ENCODE measurements at places on chromosomes 11 and 22.

DNA sequence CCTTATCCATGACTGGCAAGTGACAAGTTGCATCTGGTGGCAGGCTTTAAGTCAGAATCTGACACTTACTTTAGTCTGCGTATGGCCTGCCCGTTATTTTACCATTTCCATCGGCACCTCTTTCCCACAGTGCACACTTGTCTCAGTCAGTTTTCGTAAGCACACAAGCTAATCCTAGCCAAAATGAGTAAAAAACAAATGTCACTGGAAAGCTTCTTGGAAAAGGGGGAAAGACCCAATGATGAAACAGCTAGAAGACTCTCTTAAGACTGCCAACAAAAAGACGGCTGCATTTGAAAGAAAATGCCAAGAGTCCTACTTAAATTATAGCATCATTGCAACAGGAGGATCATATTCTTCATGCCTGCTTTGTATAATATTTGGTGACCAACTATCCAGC is 457.9 kb upstream of the ISX start:
- DNase-seq: no peak

DNA sequence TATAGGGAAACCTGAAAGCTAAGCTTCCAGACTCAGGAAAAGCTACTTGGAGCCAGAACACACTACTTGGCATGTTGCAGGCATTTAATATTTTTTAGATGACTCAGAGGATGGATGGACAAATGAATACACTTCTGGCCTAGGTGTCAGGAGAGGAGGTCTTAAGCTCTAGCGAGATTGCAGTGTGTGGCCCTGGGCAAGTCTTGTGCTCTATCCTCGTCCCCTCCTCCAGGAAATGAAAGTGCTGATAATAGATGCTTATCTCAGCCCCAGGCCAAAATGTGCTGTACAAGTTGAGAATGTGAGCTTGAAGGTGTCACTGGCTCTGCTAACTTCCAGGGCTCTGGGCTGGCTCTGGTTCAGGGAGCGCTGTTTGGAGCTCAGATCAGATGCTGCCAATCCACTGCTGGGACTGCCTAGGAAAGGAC is 136.3 kb downstream of the PKNOX2 start:
- DNase-seq: no peak

DNA sequence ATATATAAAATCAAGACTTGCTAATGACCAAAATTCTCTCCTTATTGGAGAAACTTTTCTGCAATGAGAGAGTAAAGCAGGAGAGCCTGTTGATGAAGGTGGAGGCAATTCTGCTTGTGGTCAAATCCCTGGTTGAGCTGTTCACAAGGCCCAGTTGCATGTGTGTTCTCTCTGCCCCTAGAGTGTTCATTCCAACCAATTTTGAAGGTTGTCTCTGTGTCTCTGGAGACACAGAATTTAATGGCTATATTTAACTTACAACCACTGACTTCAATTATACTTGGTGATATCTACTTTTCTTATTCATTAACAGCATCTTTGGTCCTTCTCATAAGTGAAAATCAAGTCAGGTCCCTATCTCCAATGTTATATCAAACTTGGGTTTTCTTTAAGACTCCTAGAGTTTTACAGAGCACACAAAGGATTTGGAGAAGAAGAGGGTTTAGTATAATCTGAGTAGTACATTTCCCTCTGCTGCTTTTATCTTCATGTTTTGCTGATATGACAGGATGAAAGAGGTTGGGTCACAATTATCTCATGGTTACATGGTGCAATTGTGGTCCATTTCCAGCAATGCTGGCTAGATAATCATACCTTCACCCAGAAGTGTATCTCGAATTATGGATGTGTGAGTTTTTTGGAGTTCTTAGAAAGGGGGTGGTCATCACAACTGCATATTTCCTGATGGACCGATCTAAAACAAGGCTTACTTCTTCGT is 4.0 kb downstream of the OOSP4A start:
- no peak for DNase-seq

- DNase-seq: no peak
Observed at GRCh38 chr22:36456464-36456845, 25.0 kb downstream of the TXN2 start.

- DNase-seq: no peak
Observed at GRCh38 chr11:32069361-32070058, 21.4 kb upstream of the RCN1 start.
